Activated CD8-positive, alpha-beta memory T cell treated with anti-CD3 and anti-CD28 coated beads, Interleukin-2, amount 10 ng/mL, durations not matched to agents 7 days and 5 days (primary cell): ENCODE measurements at places on chromosomes 3 and 15.

GRCh38 chr15:73927476-73928240 is 1.4 kb downstream of the LOXL1 start:
- H3K36me3 ChIP-seq, result no peaks in the 10 kb centered on the region
- DNase-seq, result peak; percentile 83
- H3K27ac ChIP-seq, result peak overlapping the region; percentile 89
- no peaks in the 10 kb centered on the region for H3K27me3 ChIP-seq
- peak overlapping the region; percentile 73 for H3K4me3 ChIP-seq

DNA sequence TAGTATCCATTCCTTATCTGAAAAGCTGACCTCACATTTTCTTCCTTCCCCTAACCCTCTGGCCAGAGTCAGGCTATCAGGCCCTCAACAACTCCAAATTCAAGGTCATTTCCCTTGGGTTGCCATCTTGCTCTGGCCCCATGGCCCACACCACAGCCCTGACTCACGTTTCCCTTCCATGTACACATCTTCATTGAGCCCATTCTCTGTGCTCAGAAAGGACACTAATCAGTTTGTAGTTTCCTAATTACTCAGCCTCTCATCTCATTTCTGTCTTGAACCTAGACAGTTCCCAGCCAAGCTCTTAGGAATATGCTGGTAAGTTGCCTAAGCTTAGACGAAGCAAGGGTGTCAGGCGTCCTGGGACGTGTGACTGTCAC is 14.9 kb downstream of the TGM5 start:
- DNase-seq, result peak; percentile 61
- H3K27me3 ChIP-seq, result peaks cover 5% of the 10 kb centered on the region
- H3K27ac ChIP-seq, result peak overlapping the region; percentile 75
- H3K4me3 ChIP-seq, result no peak overlapping the region

GRCh38 chr3:58131101-58131825 is 79.5 kb downstream of the DNASE1L3 start:
- peaks cover 11% of the 10 kb centered on the region for H3K4me1 ChIP-seq
- H3K27ac ChIP-seq, result no peak overlapping the region
- H3K27me3 ChIP-seq, result no peaks in the 10 kb centered on the region
- DNase-seq, result no peak
- H3K36me3 ChIP-seq, result peaks cover 7% of the 10 kb centered on the region

DNA sequence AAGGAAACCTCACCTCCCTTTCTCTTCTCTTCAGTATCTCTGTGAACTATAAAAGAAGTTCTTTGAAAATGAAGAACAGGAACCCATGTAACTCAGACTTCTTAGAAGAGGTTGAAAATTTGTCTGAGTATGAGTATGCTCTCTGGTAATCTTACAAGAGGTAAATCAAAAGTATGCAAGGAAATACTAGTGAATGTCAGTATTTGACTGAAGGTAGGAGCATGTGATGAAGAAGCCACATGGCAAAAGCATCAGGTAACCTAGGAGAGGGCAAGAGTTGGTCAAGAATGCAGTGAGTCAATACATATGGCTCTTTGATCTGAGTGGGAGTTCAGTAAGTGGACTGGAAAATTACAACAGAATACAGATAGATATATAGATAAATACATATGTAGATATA is 133.0 kb upstream of the NECTIN3 start:
- H3K27ac ChIP-seq, result peak overlapping the region; percentile 11
- no peak for DNase-seq
- peaks cover 19% of the 10 kb centered on the region for H3K4me1 ChIP-seq
- no peaks in the 10 kb centered on the region for H3K27me3 ChIP-seq
- no peak overlapping the region for H3K4me3 ChIP-seq
- H3K36me3 ChIP-seq, result peaks cover 14% of the 10 kb centered on the region

DNA sequence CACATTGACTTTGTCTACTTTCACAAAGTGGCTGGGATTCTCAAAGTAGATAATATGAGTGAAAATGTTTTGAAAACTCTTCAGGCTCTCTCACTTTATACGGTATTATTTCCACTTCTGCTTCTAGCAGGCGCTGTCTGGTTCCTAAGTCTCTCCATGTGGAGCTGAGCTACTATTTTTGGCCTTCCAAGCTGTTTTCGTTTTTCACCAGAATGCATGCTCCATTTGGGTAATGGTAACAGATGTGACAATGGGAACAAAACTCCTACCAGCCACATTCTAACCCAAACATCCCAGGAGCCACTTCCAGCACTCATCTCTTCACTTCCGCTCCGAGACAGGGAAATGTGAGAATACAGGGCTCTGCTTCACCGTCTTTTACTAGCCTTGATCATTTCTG is 586.7 kb downstream of the NTRK3 start:
- H3K27me3 ChIP-seq, result no peaks in the 10 kb centered on the region
- no peak overlapping the region for H3K27ac ChIP-seq
- DNase-seq, result no peak
- no peak overlapping the region for H3K4me3 ChIP-seq

- H3K4me3 ChIP-seq, result no peak overlapping the region
- no peak overlapping the region for H3K27ac ChIP-seq
- DNase-seq, result no peak
- no peaks in the 10 kb centered on the region for H3K36me3 ChIP-seq
- no peaks in the 10 kb centered on the region for H3K4me1 ChIP-seq
These were observed 47.5 kb upstream of the RPS17 start for GRCh38 chr15:82587805-82588204.

DNA sequence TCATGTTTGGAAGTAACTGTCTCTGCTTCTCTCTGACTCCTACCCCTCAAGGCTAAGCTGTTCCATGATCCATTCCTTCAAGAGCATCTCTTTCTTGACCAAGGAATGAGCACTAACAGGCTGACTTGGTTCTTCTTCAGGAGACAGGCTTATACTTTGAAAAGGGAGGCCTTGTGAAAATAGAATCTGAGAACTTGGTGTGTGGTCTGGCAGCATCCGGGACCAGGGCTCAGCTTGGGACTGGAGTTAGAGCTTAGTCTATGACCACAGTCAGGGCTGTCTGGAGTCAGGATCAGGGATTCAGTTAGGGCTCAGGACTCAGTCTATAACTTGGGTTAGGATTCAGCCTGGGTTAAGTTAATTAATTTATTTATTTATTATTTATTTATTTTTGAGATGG is 44.9 kb upstream of the SLC6A6 start:
- DNase-seq, result no peak
- H3K4me3 ChIP-seq, result no peak overlapping the region
- no peaks in the 10 kb centered on the region for H3K36me3 ChIP-seq
- H3K27me3 ChIP-seq, result peaks cover 4% of the 10 kb centered on the region
- H3K27ac ChIP-seq, result no peak overlapping the region
- H3K4me1 ChIP-seq, result peaks cover 2% of the 10 kb centered on the region
